ENCODE measurements at places on chromosomes 13 and 19. TPM values are rescaled to one million over a fixed set of nuclear protein-coding genes. Genes with fewer than 3 reads are reported as not detected.

DNA sequence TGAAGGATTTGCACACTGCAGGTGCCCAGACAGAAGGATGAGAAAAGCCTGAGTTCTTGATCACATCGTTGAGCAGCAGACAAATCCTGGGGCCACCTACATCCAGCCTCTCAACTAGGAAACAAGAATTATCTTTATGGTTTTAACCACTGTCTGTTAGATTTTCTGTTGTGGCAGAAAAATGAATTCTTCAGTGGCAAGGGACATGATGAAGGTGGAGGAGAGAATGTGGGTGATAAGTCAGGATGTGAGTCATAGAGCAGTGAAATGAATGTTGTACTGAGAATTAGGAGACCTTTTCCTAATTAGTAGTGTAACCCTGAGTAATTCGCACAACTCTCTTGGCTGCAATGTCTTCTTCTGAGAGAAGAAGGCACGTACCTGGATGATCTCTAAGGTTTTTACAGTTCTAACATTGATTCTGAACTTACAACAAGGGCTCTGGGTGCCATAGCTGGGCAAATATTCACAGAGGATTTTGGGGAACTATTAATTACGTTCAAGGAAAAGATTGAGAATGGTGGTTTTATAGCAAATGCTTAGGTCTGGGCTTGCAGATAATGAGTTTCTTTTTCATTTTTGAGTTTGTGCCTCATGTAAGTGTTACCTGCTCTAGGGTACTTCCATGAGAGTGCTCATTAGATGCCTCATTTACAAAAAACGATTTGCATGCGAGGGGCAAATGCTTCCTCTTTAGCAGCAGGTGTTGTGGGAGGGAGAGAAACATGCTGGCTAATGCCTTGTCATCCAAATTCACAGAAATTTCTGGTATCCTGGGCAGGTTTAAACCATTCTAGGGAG is 111.0 kb upstream of the KL start:
- DNase-seq, result no peak
- H3K4me1 ChIP-seq, result no peaks in the 10 kb centered on the region
- no peak overlapping the region for H3K27ac ChIP-seq
- no peaks in the 10 kb centered on the region for H3K36me3 ChIP-seq

The SMIM44 gene
- not detected for total RNA-seq

GRCh38 chr19:5153601-5154128 is 184.8 kb downstream of the KDM4B start:
- no peak for DNase-seq
- no peak overlapping the region for H3K4me3 ChIP-seq
- H3K27ac ChIP-seq, result peak overlapping the region; percentile 66

GRCh38 chr13:74465271-74465670 is 331.1 kb upstream of the KLF12 start:
- no peak for DNase-seq
- H3K27me3 ChIP-seq, result no peaks in the 10 kb centered on the region
- no peaks in the 10 kb centered on the region for H3K36me3 ChIP-seq
- no peaks in the 10 kb centered on the region for H3K4me1 ChIP-seq
- H3K27ac ChIP-seq, result no peak overlapping the region

GRCh38 chr19:7860714-7861618 is 13.2 kb downstream of the PRR36 start:
- peaks cover 60% of the 10 kb centered on the region for H3K27me3 ChIP-seq
- no peak overlapping the region for H3K27ac ChIP-seq
- H3K4me3 ChIP-seq, result no peak overlapping the region
- DNase-seq, result no peak
- H3K4me1 ChIP-seq, result peaks cover 18% of the 10 kb centered on the region

DNA sequence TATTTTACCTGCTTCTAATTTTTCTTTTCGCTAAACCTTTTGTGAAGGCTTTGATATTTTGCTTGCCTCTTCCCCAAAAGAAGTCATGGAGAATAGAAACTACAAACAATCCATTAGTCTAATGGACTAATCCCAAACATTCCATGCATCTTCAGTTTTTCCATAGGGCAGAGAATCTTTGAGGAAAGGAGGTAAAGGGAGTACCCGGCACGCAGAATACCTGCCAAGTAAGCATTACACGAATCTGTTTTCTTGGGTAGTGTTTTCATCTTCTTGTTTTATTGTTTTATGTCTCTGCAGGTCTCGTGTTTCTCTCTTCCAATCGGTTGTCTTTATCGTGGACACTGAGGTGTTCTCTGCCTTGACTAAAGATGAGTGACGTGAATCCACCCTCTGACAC is at the start of gene NLRP8:
NLRP8 (plus strand) TSS at position 301 of the 400 bp plus-strand sequence.
- no peaks in the 10 kb centered on the region for H3K4me1 ChIP-seq
- DNase-seq, result no peak
- no peaks in the 10 kb centered on the region for H3K36me3 ChIP-seq
- H3K27ac ChIP-seq, result no peak within 1 kb of the TSS
- no peaks in the 10 kb centered on the region for H3K27me3 ChIP-seq

The R3HDM4 gene
- 60.3 TPM for total RNA-seq

DNA sequence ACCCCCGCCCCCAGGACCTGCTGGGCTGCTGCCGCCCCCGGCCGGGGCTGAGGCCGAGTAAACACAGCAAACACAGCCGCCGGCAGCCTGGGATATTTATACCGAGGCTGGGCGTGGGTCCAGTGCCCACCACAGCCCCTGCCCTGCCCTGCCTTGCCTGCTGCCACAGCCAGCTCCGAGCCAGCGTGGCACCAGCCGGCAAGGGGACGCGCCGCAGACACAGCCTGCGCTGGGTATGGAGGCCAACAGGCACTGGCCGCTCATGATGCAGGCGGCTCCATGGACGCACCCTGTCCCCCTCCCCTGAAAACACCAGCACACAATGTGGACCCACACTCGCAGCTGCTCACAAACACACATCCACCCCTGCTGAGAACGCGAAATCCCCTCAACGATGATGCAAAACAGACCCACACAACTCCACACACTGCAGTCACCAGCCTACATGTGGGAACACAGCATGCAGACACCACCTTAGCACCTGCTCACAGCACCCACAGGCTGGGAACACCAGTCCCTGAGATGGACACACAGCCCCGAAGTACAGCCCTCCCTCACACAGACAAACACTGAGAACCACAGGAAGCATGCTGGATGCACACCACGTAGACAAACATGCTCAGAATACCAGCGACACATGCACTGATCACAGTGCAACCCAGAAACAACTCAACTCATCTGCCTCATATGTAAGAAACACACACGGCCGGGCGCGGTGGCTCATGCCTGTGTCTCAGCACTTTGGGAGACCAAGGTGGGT is 16.2 kb downstream of the CCDC97 start:
- H3K36me3 ChIP-seq, result no peaks in the 10 kb centered on the region
- peak overlapping the region; percentile 84 for H3K27ac ChIP-seq
- peaks cover 39% of the 10 kb centered on the region for H3K4me1 ChIP-seq
- no peak overlapping the region for H3K4me3 ChIP-seq
- peak; percentile 57 for DNase-seq
- H3K27me3 ChIP-seq, result no peaks in the 10 kb centered on the region

DNA sequence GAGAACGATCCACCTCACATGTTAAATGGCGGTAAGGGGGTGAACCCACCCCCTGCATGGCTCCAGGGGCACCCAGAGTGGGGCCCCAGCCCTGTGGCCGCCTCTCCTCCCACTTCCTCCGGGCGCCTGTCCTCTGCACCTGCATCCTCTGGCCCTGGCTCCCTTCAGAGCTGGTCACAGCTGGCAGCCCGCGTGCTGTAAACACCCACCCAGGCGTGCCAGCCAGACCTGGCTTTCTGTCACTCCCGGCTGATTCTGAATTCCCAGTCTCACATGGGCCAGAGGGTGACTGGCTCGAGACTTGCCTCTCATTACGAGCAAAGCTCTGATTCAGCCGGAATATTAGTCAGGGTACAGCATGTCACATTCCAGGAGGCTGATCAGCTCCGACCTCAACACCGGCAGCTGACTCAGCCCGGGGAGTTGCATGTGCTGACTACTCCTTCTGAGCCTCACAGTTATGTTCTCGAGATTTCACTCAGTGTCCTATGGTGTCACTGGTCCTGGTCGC is 75.1 kb downstream of the GNG7 start:
- no peaks in the 10 kb centered on the region for H3K27me3 ChIP-seq
- H3K4me3 ChIP-seq, result no peak overlapping the region

DNA sequence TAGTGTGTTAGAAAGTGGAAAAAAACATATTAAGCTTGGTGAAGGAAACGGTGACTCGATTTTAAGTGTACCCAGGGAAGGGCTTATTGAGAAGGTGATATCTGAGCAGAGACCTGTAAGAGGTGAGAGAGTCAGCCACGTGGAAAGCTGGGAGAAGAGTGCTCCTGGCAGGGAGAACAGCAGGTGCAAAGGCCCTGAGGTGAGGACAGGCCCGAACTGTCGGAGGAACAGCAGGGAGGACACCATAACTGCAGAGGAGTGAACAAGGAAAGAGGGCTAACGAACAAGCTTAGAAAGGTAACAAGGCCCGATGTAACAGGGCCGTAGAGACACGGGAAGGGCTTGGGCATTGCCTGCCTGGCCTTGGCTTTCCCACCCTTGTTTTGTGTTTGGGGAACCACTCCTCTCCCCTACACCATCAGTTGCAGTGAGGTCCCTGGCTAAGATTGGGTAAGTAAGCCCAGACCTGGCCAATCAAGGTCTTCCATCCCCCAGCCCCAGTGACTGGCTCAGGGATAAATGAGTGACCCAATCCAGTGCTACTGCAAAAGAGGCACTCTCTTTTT is 7.3 kb downstream of the ATP4A start:
- no peak for DNase-seq
- no peak overlapping the region for H3K4me3 ChIP-seq
- H3K27me3 ChIP-seq, result peaks cover 31% of the 10 kb centered on the region
- no peaks in the 10 kb centered on the region for H3K4me1 ChIP-seq
- no peak overlapping the region for H3K27ac ChIP-seq
- no peaks in the 10 kb centered on the region for H3K36me3 ChIP-seq

The ANKLE1 gene
- total RNA-seq, result 1.9 TPM
